ENCODE measurements at places on chromosomes 12 and 14. TPM values are rescaled to one million over a fixed set of nuclear protein-coding genes. Genes with fewer than 3 reads are reported as not detected.

DNA sequence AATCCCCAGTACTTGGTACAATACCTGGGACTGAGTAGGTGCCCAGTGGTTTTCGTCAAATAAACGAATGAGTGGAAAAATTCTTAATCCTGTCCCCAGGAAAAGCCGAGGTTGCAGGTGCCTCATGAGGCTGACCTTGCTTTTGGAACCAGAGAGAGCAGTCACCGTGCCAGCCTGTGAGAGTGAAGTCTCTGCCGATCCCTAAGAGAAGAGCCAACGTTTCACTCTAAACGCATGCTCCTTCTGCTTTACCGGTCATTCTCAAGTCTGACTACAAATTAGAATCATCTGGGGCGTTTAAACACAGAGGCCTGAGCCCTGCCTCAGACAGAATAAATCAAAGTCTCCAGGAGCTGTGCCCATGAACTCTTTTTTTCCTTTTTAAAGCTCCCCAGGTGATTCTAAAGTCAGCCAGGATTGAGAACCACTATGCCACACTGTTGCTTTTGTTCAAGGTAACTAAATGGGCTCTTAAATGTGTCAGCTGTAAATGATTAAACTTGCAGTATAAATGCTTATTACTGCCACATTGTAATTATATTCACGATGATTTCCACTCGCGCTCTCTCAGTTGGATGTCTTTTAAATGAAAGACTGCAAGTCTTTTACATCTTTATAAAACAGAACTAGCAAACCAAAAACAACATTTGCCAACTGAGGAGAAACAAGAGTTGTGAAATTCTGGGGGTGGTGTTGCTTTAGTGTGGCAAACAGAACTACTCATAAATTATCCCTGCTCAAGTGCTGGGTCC is 26.9 kb downstream of the TCP11L2 start:
- H3K27ac ChIP-seq: no peak overlapping the region
- H3K4me1 ChIP-seq: peaks cover 6% of the 10 kb centered on the region

- H3K4me3 ChIP-seq: no peak overlapping the region
- no peaks in the 10 kb centered on the region for H3K27me3 ChIP-seq
- H3K4me1 ChIP-seq: no peaks in the 10 kb centered on the region
- H3K36me3 ChIP-seq: no peaks in the 10 kb centered on the region
- no peak overlapping the region for H3K27ac ChIP-seq
Observed at GRCh38 chr12:117807946-117808345, 160.8 kb downstream of the KSR2 start.

DNA sequence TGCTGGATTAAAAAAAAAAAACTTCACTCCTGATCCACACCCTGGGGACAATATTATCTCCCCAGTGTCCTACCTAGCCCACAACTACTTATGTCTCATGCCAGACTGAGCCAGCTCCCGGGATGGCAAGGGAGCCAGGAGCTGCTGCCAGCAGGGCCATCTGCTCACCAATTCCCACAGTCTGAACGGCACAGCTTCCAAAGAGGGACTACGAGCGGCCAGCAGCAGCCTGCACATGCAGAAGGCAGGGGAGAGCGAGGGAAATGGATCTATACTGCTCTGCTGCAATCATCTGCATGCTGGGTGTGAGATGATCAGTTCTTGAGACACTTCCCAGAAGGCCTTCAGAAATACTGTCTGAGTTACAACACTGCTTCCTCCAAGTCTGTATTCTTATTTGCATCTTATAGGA is 11.1 kb downstream of the SSH1 start:
- H3K27ac ChIP-seq: no peak overlapping the region
- no peaks in the 10 kb centered on the region for H3K27me3 ChIP-seq
- peaks cover 6% of the 10 kb centered on the region for H3K4me1 ChIP-seq
- DNase-seq: no peak
- peaks cover 54% of the 10 kb centered on the region for H3K36me3 ChIP-seq

DNA sequence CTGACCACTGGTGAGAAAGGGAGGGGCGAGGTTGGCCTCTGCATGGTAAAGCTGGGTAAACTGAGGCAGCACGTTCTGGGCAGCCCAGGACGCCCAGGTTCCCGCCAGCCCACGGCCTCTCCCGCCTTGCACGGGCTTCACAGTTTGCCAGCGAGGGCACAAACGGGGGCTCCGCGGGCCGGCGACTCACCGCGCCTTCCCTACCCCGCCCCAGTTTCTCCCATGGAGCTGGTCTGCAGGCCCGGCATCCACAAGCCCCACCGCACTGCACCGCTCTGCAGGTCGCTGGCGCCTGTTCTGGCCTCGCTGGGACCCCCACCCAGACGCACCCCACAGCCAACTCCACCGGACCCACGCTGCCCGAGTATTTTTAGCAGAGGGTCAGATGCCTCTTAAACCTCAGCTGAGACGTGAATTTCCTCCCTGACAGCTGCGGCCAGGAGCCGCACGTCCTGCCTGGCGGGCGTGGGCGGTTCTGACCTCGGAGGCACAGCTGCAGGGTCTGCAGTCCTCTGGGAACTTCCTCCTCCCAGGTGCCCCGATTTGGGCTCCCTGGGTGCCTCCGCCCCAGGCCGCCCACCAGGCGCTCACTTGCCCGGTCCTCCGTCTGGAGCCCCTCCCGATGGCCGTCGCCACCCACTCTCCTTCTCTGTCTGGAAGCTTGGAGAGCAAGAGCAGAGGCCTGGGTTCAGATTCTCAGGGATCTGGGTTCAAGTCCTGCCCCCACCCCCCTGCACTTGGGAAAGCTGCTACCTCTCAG is 29.5 kb upstream of the INF2 start:
- H3K4me3 ChIP-seq: no peak overlapping the region
- H3K4me1 ChIP-seq: peaks cover 19% of the 10 kb centered on the region

GRCh38 chr12:10214136-10214894 is 1.6 kb downstream of the GABARAPL1 start:
- peaks cover 8% of the 10 kb centered on the region for H3K36me3 ChIP-seq
- peak overlapping the region; percentile 91 for H3K4me3 ChIP-seq
- peaks cover 33% of the 10 kb centered on the region for H3K4me1 ChIP-seq
- H3K27me3 ChIP-seq: peaks cover 2% of the 10 kb centered on the region
- H3K27ac ChIP-seq: peak overlapping the region; percentile 85

- no peaks in the 10 kb centered on the region for H3K27me3 ChIP-seq
- H3K4me1 ChIP-seq: peaks cover 2% of the 10 kb centered on the region
- no peak overlapping the region for H3K27ac ChIP-seq
- no peak overlapping the region for H3K4me3 ChIP-seq
- peaks cover 56% of the 10 kb centered on the region for H3K36me3 ChIP-seq
Observed at GRCh38 chr14:64186231-64187129, 107.7 kb downstream of the ESR2 start.

GRCh38 chr14:80095623-80096022 is 115.7 kb downstream of the DIO2 start:
- H3K27me3 ChIP-seq: no peaks in the 10 kb centered on the region
- H3K27ac ChIP-seq: no peak overlapping the region
- no peak for DNase-seq
- H3K4me3 ChIP-seq: no peak overlapping the region
- H3K36me3 ChIP-seq: no peaks in the 10 kb centered on the region
- H3K4me1 ChIP-seq: no peaks in the 10 kb centered on the region

DNA sequence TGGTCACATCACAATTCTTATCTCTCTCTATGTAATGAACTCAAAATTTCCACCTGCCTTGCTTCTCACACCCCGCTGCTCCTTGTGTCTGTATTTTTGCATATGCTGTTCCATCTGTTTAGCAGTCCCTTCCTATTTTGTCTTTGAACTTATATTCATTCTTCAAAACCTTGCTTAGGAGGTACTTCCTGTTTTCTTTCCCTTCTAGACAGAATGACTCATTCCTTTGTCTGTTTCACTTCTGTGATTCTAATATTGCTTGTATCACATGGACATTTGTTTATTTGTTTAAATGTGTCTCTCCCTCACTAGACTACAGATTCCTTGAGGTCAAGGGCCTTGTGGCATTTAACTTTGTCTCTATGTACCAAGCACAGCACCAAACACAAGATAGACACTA is 424.2 kb downstream of the ETNK1 start:
- no peak overlapping the region for H3K27ac ChIP-seq
- H3K27me3 ChIP-seq: no peaks in the 10 kb centered on the region
- peaks cover 4% of the 10 kb centered on the region for H3K4me1 ChIP-seq
- no peaks in the 10 kb centered on the region for H3K36me3 ChIP-seq
- no peak overlapping the region for H3K4me3 ChIP-seq
- DNase-seq: no peak

GRCh38 chr12:30515351-30515750 is 180.3 kb downstream of the IPO8 start:
- H3K4me3 ChIP-seq: no peak overlapping the region
- no peaks in the 10 kb centered on the region for H3K4me1 ChIP-seq
- no peak overlapping the region for H3K27ac ChIP-seq

Gene TAS2R10
- total RNA-seq: 0.30 TPM

- no peak overlapping the region for H3K4me3 ChIP-seq
- no peaks in the 10 kb centered on the region for H3K36me3 ChIP-seq
- no peaks in the 10 kb centered on the region for H3K27me3 ChIP-seq
Observed at GRCh38 chr12:74043343-74043742, 494.3 kb upstream of the ATXN7L3B start.

DNA sequence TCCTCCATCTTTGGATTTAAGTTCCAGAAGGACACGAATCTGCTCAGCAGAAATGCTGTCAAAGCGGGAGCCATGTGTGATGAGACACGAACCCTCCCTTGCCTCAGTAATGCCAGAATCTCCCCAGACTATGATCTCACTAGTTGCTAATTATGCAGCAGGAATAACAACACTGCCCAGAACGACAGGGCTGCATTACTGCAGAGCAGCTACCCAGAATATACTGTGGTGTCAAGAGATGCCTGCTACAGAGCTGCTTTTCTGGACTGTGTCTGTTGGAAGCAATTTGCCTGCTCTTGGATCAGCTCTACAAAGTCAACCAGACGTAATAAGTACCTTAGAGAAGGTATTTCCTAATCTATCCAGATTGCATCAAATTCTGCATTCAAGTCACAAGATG is 5.5 kb downstream of the CSRNP2 start:
- no peak for DNase-seq
- H3K4me1 ChIP-seq: peaks cover 33% of the 10 kb centered on the region
- no peak overlapping the region for H3K27ac ChIP-seq
- peaks cover 19% of the 10 kb centered on the region for H3K36me3 ChIP-seq
- no peaks in the 10 kb centered on the region for H3K27me3 ChIP-seq
- H3K4me3 ChIP-seq: no peak overlapping the region

GRCh38 chr14:71452987-71453386 is 479.2 kb upstream of the RGS6 start:
- H3K4me3 ChIP-seq: no peak overlapping the region
- H3K4me1 ChIP-seq: peaks cover 18% of the 10 kb centered on the region
- H3K36me3 ChIP-seq: peaks cover 10% of the 10 kb centered on the region
- no peak for DNase-seq

Gene CLEC4E
- not detected for total RNA-seq

DNA sequence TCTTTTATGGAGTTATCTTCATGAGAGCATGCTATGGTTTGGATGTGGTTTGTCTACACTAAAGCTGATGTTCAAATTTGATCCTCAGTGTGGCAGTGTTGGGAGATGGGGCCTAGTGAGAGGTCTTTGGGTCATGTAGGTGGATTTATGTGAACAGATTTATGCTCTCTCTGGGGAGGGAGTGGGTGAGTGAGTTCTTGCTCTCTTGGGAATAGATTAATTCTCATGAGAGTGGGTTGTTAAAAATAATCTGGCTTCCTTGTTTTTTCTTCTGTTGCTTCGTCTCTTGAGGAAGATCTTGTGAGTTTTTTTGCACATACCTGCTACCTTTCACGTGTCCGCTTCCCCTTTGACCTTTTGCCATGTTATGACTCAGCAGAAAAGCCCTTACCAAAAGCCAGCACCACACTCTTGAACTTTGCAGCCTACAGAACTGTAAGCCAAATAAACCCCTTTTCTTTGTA is 20.5 kb downstream of the DERA start:
- peaks cover 2% of the 10 kb centered on the region for H3K4me1 ChIP-seq
- H3K27me3 ChIP-seq: no peaks in the 10 kb centered on the region
- H3K4me3 ChIP-seq: no peak overlapping the region

Gene DDN
- 0.23 TPM for total RNA-seq

DNA sequence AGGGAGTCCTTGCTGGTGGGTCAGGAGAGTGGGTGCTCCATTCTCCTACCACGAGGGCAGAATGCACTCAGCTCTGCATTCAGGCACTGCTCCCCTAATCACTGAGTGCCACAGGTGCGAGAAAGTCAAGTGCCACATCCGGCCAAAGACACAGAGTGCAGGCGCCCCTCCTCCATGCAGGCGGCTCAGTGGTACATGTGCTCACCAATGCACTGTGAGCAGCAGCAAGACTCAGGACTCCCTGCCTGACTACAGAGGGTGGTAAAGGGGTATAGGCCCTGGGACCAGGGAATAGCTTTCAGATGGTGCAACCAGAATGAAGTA is 32.9 kb downstream of the ZFYVE21 start:
- peaks cover 2% of the 10 kb centered on the region for H3K36me3 ChIP-seq
- peak; percentile 69 for DNase-seq
- peaks cover 13% of the 10 kb centered on the region for H3K4me1 ChIP-seq
- no peak overlapping the region for H3K27ac ChIP-seq
- H3K4me3 ChIP-seq: no peak overlapping the region
- no peaks in the 10 kb centered on the region for H3K27me3 ChIP-seq

DNA sequence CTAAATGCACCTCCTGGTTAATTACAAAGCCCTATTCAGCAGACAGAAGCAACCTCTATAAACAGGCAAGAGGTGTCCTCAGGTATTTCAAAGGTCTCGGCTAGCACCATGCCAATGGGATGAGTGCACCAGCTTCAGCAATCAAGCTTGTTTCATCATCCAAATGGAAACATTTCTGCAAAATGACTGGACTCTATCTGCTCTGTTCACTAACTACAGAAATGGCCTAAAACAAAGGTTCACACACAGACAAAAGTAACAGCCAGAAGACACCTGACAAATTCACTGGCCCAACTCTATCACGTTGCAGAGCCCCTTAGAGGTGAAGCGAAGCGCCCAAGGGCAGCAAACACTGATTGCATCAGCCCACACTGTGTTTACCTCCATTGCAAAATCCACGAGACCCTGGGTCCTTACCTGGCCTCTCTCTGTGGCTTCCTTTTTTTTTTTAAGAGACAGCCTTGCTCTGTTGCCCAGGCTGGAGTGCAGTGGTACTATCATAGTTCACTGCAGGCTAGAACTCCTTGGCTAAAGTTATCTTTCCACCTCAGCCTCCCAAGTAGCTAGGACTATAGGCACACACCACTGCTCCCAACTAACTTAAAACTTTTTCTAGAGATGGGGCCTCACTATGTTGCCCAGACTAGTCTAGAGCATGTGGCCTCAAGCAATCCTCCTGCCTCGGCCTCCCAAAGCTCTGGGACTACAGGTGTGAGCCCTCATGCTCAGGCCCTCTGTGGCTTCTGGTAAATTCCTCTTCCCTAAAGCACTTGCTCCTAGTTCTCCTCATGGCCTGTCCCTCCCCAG is 8.5 kb upstream of the SYNE3 start:
- peaks cover 12% of the 10 kb centered on the region for H3K36me3 ChIP-seq
- H3K4me3 ChIP-seq: no peak overlapping the region
- no peak for DNase-seq
- H3K27me3 ChIP-seq: no peaks in the 10 kb centered on the region
- peaks cover 78% of the 10 kb centered on the region for H3K4me1 ChIP-seq
